Activated naive CD4-positive, alpha-beta T cell treated with Interleukin-2 at 50 U/mL for 16 hours (primary cell): ENCODE measurements at places on chromosomes 6 and 20.

- no peak for DNase-seq
Measured at GRCh38 chr6:138948004-138948403, 40.0 kb downstream of the REPS1 start.

- DNase-seq, result no peak
Measured at GRCh38 chr6:119256978-119257462, 92.5 kb downstream of the MAN1A1 start.

DNA sequence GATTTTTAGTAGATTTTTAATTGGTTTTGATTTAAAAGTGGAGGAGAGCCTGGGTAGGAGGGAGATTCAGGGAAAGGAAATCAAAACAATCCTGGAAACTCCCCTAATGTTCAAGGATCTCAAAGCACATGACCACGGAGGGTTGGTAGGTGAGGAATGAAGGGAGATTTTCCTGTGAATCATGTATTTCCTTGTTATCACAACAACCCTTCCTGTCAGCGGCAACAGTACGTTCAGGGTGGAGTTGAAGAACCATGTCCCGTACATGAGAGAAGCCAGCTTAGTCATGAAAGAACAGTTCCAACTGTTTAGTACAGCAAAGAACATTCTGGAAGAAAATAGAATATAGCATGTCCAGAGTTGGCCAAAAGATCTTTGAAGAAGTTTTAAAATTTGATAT lies 79.4 kb upstream of the SCAF8 start:
- no peak for DNase-seq

- no peak for DNase-seq
Measured at GRCh38 chr20:5973971-5974370, 23.5 kb downstream of the MCM8 start.

- no peak for DNase-seq
Measured at GRCh38 chr6:10411131-10411970, 3.5 kb downstream of the TFAP2A start.

DNA sequence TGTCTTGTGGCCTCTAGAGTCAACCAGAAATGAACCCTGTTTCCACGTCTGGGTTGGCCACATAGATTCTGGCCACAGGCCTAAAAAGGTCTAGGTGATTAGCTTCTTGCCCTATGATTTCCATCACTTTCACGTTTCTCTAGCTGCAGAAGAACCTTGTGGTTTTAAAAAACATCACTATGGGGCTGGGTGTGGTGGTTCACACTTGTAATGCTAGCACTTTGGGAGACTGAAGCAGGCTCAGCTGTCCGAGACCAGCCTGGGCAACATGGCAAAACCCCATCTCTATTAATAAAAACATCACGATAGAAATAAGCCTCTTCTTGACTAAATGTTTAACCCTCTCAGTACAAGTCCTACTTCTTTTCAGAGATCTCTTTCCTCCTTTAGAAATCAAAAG lies 27.6 kb downstream of the POLR1C start:
- no peak for DNase-seq

- DNase-seq, result no peak
Measured at GRCh38 chr6:63660757-63661156, 25.2 kb downstream of the PHF3 start.

GRCh38 chr6:149457316-149457884 lies 27.4 kb downstream of the ZC3H12D start:
- DNase-seq, result no peak

DNA sequence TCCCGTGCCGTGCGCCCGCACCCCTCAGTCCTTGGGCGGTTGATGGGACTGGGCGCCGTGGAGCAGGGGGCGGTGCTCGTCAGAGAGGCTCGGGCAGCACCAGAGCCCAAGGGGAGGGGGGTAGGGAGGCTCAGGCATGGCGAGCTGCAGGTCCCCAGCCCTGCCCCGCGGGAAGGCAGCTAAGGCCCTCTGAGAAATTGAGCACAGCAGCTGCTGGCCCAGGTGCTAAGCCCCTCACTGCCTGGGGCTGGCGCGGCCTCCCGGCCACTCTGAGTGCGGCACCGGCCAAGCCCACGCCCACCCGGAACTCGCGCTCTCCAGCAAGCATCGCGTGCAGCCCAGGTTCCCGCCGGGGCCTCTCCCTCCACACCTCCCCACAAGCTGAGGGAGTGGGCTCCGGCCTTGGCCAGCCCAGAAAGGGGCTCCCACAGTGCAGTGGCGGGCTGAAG lies 16.4 kb downstream of the SOX4 start:
- no peak for DNase-seq

DNA sequence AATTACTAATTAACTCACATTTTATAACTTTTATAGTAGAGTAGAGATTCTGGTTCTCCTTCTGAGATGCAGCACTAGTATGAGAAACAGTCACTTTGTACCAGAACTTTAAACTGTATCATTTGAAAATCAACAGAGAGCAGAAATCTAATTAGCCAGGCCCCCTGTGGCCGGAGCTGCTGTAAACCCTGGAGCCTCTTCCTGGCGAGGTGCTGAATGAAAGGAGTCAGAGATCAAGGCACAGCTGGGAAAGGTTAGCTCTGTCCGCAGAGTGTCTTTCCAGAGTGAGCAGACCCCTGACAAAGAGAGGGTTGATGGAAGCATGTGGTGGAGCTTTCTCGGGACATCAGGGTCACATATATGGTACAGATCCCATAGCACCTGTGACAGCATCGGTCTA lies 703.8 kb downstream of the RFPL4B start:
- DNase-seq, result no peak

DNA sequence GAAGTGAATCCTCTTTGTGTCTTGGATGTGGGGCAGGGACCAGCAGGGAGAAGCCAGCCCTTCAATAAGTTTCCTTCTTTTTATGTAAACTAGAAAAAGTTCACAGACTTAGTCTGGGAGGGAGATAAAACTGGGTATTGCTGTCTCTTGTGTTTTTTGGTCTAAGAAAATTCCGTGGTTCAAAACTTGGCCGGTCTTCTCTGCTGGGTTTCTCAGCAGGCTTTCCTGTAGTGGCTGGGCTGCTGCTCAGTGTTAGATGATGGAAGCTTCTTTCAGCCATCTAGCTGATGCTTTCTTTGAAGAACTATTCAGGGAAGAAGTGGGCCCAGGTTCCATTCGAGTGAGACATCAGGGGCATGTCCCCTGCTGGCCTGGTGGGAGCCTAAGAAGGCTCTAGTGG lies 70.7 kb upstream of the SCP2D1 start:
- no peak for DNase-seq

DNA sequence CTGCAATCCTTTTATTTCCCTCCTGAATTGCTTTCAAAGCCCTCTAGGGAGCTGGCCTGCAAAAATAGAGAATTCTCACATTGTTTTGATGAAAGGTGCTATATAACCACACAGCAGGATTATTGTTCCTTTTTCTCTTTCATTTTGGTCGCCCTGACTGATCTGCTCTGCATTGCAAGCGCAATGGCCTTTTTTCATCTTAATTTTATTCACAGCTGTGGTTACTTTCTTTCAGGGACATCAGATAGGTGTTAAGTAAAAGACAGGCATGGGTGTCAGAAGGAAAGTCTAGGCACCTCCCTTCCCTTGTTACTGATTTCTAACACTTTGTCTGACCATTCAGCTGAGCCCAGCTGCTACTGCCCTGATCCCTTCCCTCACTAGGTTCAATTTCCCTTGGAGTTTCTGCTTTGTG lies 850.5 kb upstream of the MAP3K7 start:
- no peak for DNase-seq

- no peak for DNase-seq
Measured at GRCh38 chr6:28657381-28657768, 131.7 kb downstream of the GPX5 start.

GRCh38 chr20:15655295-15655874 lies 917.9 kb downstream of the KIF16B start:
- DNase-seq, result no peak

- DNase-seq, result no peak
Measured at GRCh38 chr20:3307725-3308124, 68.7 kb upstream of the SLC4A11 start.

DNA sequence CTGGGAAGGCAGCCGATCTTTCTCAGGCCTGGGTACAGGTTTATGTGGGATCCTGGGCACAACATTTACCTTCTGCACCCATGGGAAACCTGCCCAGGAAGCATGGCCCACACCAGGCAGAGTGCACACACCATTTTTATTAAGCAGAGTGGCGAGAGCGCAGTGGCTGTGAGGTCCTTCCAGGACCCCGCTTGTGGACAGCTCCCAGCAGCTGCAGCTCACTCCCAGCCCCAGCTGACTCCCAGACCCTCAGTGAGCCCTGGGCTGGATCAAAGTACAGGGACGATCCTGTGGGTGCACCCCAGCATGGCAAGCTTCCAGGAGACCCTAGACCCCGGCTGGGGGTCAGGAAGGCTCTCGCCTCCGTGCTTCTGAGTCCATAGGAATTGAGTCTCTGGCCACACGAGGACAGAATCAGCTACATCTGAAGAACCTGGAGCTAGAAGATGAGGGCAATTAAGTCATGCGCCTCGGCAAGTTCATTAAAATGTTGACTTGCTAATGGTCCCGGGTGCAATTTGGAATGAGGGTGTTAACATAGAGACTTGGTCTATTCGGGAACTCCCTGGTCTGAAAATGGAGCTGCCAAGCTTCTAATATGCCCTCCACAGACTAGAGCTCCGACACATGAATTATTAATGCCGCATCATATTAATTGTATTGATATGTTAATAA lies 65.4 kb upstream of the SLCO4A1 start:
- DNase-seq, result no peak

- DNase-seq, result no peak
Measured at GRCh38 chr20:19401096-19401495, 188.7 kb downstream of the SLC24A3 start.

GRCh38 chr6:144657691-144658090 lies 372.6 kb downstream of the UTRN start:
- no peak for DNase-seq

- no peak for DNase-seq
Measured at GRCh38 chr6:101069191-101069795, 188.2 kb upstream of the ASCC3 start.

DNA sequence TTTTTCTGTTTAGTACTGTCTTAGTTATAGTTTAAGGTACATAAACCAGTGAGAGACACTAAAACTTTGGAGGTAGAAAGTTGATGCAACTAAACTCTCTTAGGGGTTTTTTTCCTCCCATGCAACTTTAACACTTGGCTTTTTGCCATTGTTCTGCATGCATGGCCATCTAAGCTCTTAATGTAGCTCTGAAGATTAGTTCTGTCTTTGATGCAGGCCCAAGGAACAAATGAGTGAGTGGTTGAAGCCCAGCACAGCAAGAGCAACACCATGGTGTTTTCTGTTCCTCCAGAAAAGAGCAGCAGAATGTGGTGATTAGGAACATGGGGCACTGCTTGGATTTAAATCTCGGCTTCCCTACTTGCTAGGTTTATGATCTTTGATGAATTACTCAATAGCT lies 89.3 kb downstream of the L3MBTL3 start:
- DNase-seq, result no peak

GRCh38 chr6:145506565-145506964 lies 228.8 kb downstream of the EPM2A start:
- DNase-seq, result no peak

GRCh38 chr6:69305456-69305855 lies 491.4 kb downstream of the LMBRD1 start:
- no peak for DNase-seq

- DNase-seq, result no peak
Measured at GRCh38 chr20:5433352-5433751, 116.6 kb upstream of the PROKR2 start.

DNA sequence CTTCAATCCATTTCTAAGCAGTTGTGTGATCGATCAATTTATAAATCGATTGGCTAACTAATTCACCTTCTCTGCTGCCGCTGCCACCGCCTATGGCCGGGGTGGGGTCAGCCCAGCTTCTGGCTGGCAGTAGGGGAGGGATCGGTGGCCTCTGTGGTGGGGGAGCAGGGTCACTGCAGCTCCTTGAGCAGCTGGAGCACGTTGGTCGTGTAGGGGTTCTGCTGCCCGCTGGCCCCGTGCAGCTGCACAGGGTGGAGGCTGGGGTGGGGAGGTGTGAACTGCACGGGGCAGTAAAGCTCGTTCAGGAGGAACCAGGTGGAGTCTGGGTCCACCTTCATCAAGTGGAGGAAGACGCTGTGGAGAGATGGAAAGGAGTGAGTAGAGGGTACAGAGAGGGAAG lies 50.0 kb downstream of the TTI1 start:
- DNase-seq, result no peak

- DNase-seq, result no peak
Measured at GRCh38 chr6:22653980-22654610, 84.7 kb downstream of the HDGFL1 start.

GRCh38 chr20:13342469-13343242 lies 121.6 kb downstream of the ISM1 start:
- DNase-seq, result no peak

DNA sequence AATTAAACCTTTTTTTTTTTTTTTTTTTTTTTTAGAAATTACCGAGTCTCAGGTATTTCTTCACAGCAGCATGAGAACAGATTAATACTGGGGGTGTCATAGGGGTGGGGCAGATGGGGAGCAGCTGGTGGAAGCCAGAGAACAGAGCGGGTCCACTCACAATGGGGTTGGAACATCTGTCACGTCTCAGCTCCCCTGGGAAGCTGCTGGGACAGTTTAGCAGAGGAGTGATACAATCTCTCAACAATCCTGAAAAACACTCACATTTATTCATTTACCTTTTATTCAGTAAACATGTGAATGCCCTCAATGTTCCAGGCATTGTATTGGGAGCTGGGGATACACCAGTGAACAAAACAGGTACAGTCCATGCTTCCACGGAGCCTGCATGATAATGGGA lies 162.2 kb downstream of the SMOC2 start:
- no peak for DNase-seq

DNA sequence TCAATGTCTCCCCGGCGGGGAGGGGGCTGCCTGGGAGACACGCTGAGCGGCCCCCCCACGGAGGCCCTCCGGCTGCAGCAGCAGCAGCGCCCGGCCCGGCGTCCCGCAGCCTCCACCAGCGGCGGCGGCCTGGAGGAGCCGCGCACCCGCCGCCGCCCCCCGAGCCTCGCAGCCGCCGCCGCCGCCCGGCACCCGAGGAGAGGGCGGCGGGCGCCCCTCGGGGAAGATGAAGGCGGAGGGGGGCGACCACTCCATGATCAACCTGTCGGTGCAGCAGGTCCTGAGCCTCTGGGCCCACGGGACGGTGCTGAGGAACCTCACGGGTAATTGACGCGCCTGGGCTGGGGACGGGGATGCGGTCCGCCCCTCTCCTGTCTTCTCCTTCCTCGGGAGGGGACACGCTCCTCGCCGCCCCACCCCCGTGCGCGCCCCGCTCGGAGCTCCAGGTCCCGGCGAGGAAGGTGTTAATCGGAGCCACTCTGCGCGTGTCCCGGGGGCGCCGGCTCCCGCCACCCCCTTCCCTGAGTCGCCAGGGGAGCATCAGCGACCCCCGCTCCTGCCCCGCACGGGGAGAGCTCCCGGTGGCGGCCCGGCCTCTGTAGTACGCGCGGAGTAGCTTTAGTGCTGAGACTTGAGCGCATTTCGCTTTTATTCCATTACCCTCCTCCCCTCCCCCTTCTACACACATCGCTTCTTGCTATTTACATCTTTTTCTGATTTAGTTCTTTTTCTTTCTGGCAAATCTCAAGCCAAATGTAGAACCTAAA lies 686 bp downstream of the TMEM170B start:
- peak; percentile 29 for DNase-seq

DNA sequence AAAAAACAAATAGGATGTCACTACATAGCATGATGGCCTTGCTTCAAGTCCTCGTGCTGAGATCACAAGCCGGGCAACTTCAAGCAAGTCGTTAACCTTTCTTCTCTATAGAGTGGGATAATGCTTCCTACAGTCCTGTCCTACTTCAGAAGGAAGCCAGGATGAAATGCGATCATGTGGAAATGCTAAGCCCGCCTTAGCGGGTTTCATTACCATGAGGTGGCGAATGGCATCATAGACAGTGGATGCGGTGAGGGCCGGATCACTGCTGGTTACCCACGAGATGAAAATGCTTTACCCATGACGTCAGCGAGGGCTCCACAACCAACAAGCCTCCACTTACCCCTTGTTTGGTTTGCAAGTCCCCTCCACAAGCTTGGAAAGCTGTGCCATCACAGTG lies 206.4 kb downstream of the TBXT start:
- DNase-seq, result no peak
